Cortex of kidney (tissue), 1 donor: ENCODE measurements at places on chromosomes 6 and 20.

- no peak for DNase-seq
Observed at GRCh38 chr6:14633479-14633878, 515.9 kb downstream of the CD83 start.

GRCh38 chr20:36333841-36334240 is 27.7 kb downstream of the DLGAP4 start:
- no peak for DNase-seq

- DNase-seq = no peak
Observed at GRCh38 chr6:111846066-111846465, 27.2 kb downstream of the FYN start.

- DNase-seq = no peak
Observed at GRCh38 chr6:52053038-52053695, 34.2 kb downstream of the PKHD1 start.

DNA sequence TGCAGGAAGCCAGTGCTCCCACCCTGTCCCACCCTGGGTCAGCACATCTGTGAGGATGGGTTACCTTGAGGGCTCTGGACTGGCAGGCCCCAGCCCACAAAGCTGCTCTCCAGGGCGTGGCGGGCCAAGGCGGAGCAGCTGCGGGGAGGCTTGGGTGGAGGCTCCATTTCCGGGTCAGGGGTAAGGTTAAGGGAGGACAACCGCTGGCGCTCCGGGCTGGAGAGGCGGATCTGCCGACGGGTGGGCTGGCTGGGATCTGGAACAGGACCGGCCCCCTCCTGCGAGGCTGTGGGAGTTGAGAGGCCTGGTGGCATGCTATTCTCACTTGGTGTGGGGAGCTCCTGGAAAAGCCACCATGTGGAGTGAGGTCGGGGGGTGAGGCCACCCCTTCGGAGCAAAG is 5.5 kb downstream of the SMPD2 start:
- no peak for DNase-seq

DNA sequence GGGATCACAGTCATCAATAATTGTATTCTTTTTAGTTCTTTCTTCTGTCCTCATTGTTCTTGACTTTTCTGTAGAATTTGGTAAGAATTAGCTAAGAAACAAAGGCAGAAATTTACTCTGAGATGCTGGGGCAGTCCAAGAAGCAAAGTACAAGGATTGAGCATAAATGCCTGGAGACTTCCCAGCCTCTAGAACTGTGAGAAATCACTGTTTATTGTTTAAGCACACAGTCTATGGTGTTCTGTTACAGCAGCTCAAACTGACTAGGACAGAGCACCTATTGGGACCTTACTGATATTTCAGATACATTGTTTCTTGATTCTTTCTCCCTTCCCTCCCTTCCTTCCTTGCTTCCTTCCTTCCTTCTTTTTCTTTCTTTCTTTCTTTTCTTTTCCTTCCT is 192.7 kb upstream of the SLC35B3 start:
- DNase-seq = no peak

DNA sequence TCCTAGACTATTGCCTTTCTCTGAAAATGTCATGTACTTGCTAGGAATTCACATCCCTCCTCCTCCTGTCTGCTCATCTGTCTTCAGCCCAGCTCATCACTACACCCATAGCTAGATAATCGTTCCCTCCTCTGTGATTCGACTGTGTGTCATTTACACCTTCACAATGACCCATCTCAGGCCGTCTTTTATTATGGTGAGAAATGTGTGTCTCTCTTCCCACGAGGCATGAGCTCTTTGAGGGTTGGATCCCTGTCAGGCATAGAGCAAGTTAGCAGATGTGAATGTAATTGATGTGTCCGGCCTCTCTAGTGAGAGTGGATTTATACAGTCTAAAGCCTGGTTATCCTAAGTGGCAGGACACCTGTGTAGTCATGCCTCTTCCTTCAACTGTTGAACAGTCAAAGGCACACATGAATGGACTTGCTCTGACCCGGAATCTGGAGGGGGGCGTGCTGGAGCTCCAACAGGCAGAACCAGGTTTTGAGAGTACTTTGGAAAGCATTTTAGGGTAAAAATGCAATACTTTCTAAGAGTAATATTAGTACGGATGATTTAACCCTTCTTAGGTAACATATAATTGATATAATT is 182.1 kb downstream of the UTRN start:
- no peak for DNase-seq

GRCh38 chr20:18628330-18628920 is 40.6 kb downstream of the DTD1 start:
- no peak for DNase-seq

DNA sequence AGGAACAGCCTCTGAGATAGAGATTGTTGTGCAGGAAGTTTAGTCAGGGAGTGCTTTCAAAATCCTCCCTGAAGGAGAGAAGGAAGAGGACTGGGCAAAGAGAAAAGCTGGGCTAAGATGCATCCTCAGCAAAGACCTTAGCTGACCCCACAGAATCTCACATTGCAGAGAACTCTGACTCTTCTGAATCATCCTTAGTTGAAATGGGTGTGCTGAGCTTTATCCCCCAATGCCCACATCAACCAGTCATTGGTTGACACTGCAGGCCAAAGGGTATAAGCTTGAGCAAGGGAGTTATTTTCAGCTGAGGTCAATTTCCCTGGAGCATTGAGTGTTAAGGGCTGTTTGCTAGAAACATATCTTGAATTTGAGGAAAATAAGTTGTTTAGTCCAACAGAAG is 732.2 kb downstream of the CBLN4 start:
- no peak for DNase-seq

- no peak for DNase-seq
Observed at GRCh38 chr6:35543459-35544193, 30.9 kb upstream of the TULP1 start.

- no peak for DNase-seq
Observed at GRCh38 chr6:118876198-118876597, 17.8 kb upstream of the ASF1A start.

DNA sequence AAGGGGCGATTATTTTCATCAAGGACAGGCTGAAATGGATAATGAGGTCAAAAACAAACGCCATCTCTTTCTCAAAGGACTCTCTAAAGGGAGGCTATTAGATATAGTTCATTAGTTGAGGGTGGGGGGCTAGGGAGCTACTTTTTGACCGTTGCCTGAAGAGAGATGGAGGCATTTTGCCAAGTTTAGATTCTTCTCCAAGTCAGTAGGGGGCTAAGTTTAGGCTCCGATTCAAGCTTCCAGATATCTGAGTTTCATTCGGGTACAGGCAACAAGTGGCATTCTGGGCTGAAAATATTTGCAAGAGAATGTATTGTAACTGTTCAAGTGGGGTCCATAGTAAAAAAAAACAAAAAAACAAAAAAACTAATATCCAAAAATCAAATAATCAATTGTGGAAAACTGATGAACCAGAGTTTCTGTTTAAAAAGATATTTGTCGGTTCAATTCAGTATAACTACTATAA is 43.4 kb upstream of the PIM1 start:
- DNase-seq = no peak

DNA sequence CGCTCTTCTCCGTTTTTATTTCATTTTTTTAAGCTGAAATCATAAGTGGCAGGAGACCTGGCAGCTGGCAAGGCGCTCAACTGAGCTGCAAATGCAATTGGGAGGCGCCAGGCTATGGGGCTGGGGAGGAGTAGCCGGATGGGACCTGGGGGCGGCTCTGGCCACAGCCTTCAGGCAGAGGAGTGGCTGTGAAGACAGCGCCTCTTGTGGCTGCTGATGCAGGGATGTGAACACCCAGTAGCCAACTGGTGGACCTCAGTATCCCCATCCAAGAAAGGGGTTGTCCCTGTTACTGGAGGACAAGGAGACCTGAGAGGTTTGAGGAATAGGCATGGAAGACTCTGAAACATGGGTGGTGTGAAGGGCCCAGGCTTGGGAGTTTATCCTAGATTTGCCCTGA is 12.6 kb downstream of the KCNK17 start:
- DNase-seq = no peak

DNA sequence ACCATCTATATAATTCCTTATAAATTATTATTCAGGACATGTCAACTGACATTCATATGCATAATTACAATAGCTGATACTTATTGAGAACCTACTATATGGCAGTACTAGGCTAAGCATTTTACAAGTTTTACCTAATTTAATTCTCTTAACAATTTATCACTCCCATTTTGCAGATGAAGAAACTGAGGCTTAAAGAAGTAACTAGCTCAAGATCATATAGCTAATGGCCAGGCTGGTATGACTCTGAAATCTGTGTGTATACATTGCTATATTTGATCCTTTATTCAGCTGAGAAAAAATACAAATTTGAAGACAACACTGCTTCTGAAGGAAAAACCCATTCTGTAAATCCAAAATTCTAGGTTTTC is 85.0 kb downstream of the CRYBG1 start:
- no peak for DNase-seq

- DNase-seq = no peak
Observed at GRCh38 chr20:53937339-53937741, 133.1 kb downstream of the BCAS1 start.

GRCh38 chr20:63567136-63567385 is 7.0 kb downstream of the HELZ2 start:
- DNase-seq = no peak

- no peak for DNase-seq
Observed at GRCh38 chr20:59176812-59177211, 13.2 kb downstream of the ZNF831 start.

DNA sequence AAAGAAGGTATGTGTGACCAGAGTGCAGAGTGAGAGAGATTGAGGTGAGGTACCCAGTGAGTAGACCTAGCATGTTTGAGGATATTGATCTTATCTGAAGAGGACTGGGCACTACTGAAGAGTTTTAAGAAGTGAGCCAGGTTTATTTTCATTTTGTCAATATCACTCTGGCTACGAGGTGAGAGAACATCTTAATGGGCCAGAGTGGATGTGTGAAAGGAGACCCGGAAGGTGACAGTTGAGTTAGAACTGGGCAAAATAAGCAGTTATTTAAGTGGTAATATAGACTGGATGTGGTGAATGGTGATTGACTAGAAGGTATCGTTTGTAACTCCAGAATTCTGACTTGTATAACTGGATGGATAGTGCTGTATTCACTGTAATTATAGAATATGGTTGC is 134.1 kb downstream of the QKI start:
- DNase-seq = no peak

DNA sequence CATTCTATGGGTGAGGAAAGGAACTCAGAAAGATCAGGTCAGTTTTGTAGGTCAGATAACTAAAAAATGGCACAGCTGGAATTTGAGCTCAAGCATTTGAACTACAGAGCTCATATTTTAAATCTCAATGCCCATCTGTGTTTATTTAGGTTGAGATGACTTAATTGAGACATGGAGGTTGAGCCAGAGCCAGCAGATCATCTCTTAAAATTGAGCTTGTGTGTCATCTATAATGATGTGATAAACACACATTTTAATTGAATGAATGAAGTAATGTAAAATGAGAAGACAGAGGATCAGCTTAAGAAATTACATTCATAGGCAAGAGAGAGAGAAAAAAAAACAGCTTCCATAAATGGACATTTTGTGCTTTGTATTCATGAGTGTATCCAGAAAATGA is 3.7 kb downstream of the MANEA start:
- no peak for DNase-seq

- no peak for DNase-seq
Observed at GRCh38 chr6:2434116-2434515, 188.7 kb upstream of the GMDS start.

- DNase-seq = no peak
Observed at GRCh38 chr6:22113026-22113766, 183.6 kb downstream of the PRL start.

GRCh38 chr6:140440223-140440835 is 1065.9 kb upstream of the CITED2 start:
- DNase-seq = no peak

DNA sequence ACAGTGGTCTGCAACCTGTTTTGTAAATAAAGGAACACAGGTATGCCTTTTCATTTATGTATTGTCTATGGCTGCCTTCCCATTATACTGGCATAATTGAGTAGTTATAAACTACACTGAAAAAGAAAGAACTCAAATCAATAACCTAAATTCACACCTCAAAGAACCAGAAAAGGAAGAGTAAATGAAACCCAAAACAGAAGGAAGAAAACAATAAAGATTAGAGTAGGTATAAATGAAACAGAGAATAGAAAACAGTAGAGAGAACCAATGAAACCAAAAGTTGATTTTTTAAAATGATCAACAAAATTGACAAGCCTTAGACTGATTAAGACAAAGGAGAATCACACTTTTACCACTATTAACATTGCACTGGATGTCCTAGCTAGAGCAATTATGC is 34.7 kb downstream of the FAM184A start:
- DNase-seq = no peak

DNA sequence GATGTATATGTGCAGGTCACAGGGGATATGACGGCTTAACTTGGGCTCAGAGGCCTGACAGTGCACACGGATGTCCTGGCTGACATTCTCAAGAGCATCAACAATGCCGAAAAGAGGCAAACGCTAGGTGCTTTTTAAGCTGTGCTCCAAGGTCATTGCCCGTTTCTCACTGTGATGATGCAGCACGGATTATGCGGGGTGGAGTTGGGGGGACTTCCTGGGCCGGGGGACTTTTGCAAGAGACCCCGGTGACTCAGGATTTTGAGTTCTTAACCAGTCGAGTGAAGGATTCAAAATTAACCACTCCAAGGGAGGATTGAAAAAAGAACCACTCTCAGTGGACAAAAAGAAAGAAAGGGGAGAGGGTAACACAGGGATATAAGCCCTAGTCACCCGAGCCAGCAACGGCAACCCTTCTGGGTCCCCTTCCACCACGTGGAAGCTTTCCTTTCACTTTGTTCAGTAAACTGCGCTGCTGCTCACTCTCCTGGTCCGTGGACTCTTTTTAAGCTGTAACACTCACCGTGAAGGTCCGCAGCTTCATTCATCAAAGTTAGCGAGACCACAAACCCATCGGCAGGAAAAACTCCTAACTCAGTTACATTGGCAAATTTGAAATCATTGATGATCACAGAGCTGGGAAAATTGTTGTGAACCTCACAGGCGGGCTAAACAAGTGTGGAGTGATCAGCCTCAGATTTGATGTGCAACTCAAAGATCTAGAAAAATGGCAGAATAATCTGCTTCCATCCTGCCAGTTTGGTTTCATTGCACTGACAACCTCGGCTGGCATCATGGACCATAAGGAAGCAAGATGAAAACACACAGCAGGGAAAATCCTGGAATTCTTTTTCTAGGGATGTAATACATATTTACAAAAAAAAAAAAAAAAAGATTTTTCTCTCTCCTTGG is 199.3 kb downstream of the ARID1B start:
- no peak for DNase-seq

- DNase-seq = no peak
Observed at GRCh38 chr6:88650029-88650619, 313.3 kb downstream of the RNGTT start.
